ENCODE measurements at places on chromosomes 5 and 9.

GRCh38 chr5:136560126-136560525, 194.8 kb upstream of the TRPC7 start:
- DNase-seq, result no peak

- no peak for DNase-seq
These were observed 257.2 kb downstream of the KCTD16 start for GRCh38 chr5:144427866-144428265.

DNA sequence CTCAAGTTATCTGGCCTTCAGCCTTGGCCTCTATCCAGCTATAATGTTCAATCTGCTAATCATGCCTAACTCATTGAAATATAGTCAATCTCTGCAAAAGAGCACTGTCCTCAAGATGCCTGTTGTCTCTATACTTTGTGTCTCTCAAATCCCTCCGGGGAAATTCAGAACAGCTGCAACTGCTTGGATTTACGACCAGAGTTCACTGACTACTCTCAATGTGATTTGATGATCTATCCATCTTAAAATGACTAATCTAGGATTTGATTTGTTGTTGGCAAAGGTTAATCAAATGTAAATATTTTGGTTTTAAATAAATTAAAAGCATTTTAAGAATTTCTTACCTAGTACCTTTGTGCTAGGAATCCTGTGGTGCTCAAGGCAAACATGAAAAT, 40.9 kb downstream of the SVEP1 start:
- DNase-seq, result no peak

DNA sequence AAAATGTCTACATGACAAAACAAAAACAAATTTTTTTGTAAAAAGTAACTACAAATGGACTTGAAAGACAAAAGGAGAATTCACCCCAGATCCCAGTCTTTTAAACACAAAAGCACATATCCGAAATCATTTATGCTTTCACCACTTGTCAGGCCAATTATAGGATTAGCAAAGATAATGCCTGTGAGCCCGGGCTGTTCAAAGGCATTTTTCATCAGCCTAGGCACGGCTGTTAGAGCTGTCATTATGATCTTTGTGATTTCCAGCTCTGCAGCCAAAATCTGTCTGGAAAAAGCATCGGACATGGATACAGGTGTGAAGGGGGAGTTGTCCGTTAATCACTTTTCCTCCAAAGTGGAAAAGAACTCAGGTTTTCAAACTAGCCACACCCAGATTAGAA, 23.6 kb upstream of the RAB14 start:
- DNase-seq, result no peak

DNA sequence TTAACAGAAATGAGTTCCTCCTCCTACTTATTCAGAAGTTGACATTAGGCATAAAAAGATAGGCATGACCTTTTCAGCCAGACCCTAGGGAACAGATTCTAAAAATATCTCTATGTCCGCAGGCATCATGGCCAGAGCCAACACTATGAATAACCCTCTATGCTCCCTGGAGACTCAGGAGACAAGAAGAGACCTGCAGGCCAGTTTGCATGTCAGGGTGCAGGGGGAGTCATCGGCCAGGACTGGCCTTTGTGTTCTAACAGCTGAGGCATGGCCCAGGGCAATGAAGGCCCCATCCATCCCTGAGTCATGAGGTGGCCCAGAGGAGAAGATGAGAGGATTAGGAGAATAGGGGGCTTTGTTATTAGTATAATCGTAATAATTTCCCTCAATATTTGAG, 93.8 kb downstream of the TMEM215 start:
- DNase-seq, result no peak

- DNase-seq, result peak; percentile 5
These were observed 105.3 kb downstream of the PAX5 start for GRCh38 chr9:36928670-36929349.

DNA sequence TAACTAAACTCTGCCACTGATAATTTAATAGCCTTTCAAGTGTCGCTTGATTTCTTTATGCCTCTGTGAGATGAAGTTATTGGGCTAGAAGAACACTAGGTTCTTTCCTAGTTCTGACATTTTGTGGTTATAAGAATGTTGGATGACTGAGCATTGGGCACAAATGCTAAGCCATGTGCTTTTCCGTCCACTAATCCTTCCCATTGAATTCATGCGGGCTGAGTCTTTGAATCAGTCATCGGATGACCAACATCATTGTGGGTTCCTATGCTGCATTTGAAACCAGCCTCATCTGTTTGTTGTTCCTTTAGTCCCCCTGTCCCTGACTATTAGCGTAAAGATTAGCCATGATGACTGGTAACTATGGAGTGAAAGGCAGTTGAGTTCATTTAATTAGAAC, 58.5 kb downstream of the ALDH1A1 start:
- peak; percentile 83 for DNase-seq
